ENCODE measurements at places on chromosomes 6 and 20.

DNA sequence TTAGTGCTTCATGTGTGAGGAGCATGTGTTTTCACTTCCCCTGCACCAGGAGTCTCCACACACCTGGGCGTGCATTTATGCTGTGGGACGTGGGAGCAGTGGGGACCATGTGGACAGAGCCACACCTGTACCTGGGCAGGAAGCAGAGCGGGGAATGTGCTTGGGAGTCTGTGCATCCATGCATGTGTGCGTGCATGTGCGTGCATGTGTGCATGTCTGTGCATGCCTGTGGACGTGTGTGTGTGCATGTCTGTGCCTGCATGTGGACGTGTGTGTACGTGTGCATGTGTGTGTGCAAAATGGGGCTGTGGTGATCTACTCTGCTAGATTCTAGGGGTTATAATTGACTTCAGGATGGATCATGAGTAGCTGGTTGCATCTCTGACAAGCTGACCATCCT, 224.0 kb upstream of the GMDS start:
- DNase-seq, result no peak

- DNase-seq, result peak; percentile 81
These were observed 129.4 kb downstream of the TRIM27 start for GRCh38 chr6:28794175-28795002.

GRCh38 chr6:21992178-21992967, 304.5 kb downstream of the PRL start:
- DNase-seq, result peak; percentile 93

- DNase-seq, result peak; percentile 75
These were observed 35.8 kb downstream of the BTBD9 start for GRCh38 chr6:38603966-38604365.

GRCh38 chr20:63974402-63975200, 4.8 kb downstream of the SAMD10 start:
- no peak for DNase-seq

DNA sequence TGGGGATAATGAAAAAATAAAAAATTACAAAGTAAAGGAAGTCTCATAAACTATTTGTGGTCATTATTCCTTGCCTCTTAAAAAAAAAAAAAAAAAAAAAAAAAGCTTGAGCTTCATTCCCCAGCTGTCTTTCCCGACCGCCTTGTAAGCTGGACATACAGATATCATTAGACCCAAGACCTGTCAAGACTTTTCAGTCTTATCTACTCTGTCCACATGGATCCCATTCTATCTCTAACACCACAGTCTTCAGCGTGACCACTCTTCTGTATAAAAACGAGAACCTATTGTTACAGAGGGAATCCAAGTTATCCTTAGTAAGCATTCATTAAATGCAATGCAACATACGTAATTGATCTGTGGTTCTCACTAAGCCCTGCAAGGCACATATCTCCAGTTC, 423.5 kb downstream of the MEI4 start:
- DNase-seq, result no peak

DNA sequence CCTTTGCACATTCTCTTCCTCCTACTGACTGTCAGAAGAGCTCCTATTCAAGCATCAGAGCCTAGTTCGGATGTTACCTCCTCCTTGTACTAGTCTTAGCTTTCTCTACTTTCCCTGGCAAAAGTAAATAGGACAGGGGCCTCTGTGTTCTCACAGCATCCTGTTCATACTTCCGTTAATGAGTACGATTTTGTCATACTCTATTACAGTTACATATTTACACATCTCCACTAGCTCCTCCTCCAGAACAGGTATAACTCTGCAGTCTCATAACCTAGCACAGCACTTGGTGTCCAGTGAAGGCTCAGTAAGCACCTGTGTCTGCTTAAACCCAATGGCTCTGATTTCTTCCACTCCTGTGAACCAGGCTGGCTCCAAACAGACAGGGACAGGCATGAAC, 7.0 kb downstream of the ELMO2 start:
- DNase-seq, result no peak

GRCh38 chr6:154488802-154489437, 21.6 kb downstream of the CNKSR3 start:
- DNase-seq, result peak; percentile 44

DNA sequence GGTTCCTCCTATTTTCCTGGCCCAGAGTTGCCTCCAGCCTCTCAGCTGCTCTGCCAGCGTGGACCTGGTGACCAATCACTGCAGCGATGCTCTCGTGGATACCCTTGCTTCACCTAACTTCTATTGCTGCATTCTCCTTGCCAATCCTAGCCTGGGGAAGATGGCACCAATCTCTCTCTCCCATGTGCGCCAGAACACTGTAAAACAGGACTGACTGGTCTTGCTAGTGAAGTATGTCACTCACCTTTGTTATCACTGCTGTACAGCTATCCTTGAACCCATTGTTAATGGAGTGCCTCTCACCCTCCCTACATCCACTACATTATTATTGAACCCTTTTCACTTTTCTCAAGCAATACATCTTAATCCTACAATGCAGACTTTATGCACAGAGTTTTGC, 80.1 kb downstream of the LYRM4 start:
- no peak for DNase-seq

GRCh38 chr6:140071601-140072062, 697.2 kb upstream of the CITED2 start:
- DNase-seq, result peak; percentile 94

GRCh38 chr6:132209351-132209750, 191.9 kb downstream of the MOXD1 start:
- peak; percentile 36 for DNase-seq

DNA sequence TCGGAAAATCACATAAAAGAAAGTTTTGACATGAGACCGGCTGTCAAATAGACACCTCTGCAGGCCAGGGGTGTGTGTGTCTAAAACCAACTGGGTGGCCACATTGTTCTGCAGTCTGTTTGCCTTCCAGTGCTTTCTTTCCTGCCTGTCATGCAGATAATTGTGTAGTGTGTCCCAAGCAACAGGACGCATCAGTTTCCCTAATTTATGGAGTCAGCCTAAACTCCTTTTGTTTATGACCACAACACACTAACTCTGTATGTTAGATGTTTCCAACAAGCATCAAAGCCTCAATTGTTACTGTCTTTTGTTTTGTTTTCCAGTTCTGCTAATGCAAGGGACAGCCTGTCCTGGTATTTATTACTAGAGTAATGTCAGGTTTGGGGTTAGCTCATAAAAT, 205.7 kb downstream of the ATXN1 start:
- DNase-seq, result no peak

- DNase-seq, result no peak
These were observed 5.1 kb downstream of the PABPC1L start for GRCh38 chr20:44914924-44915323.

DNA sequence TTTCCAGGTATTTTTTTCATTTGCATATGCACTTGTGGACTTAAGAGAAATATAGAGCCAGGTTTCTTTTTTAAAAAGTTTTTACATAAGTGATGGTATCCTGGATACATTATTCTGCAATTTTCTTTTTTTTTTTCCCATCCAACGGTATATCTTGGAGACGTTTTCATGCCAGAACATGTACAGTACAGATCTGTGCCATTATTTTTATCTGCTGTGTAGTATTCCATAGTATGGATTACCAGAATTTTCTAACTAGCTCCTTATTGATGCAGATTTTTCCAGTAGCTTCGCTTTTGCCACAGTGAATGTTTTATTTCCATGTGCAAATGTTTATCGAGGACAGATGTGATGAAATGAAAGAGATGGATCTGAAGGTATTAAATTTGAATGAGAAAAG, 34.1 kb downstream of the PPP1R16B start:
- DNase-seq, result no peak

DNA sequence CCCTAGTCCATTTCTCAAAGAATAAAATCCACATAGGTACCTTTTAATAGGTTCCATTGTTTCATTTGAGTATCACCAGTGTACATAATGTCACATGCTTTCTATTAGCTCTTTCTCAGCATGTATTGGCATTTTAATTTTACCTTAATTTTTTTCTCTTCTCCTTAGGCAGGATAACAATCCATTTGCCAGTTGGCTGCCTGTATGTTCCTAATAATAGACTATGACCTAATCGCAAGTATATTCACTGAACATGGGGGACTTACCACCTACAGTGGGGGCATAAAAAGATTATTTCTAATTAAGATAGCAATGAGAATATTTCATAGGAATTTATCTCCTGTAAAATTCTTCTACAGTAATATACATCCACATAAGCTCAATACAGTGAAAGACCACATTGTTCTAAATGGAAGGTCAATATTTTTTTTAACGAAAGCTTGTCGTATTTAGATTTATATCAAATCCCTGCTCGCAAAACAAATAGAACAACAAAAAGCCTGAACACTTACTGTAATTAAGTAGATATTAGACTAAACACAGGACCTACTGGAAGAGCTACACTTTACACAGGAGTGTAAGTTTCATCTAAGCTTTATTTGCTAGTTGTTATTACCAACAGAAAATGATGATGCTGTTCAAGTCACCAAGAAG, 76.4 kb downstream of the OGFRL1 start:
- DNase-seq, result no peak

DNA sequence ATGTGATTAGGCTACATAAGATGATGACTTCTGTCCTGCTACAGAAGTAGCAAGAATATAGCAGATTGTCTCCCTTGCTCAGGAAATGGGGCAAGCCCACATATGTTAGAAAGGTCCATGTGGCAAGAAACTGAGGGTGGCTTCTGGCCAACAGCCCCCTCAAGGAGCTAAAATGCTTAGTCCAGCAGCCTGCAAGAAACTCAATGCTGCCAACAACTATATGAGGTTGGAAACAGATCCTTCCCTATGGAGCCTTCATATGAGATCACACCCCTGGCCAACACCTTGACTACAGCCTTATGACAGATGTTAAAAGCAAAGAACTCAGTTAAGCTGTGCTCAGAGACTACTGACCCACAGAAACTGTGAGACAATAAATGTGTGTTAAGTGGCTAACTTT, 22.1 kb downstream of the PTPRT start:
- no peak for DNase-seq

- no peak for DNase-seq
These were observed 1534.6 kb downstream of the GRIK2 start for GRCh38 chr6:102928109-102928508.

GRCh38 chr6:26379740-26380139, 3.2 kb upstream of the BTN2A2 start:
- no peak for DNase-seq

DNA sequence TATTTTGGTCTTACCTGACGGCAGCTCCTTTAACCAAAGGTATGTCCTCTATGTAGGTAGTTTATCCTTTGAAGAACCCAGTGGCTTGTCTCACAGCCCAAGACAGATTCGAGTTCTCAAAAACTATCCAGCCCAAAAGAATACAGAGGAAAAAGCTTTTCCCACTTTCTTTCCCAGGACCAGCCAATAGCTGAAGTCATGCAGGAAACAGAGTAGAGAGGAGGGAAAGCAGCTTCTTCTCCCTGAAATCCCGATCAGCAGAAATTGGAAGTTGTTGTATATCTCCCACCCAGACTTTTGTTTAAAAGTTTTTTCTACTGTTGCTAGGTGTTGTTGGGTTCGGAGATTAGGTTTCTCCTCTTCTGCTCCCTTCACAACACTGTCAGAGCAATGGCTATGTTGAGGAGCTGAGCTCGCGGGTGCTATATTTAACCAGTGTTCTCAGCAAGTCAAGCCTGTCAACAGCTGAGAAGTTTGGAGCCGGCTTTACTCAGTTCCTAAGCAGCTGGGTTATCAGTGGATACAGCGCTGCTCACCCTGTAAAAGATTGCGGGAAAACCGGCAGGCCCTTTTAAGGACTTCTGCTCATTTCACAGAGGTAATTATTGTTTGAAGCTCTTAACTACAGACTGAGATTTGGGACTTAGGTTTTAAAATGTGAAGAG, at the start of gene FILIP1:
Gene FILIP1, minus strand, starts transcription at position 401 of the 665 bp plus-strand sequence. CDS start 78,828 bp downstream, outside the sequence.
- DNase-seq, result peak; percentile 10

DNA sequence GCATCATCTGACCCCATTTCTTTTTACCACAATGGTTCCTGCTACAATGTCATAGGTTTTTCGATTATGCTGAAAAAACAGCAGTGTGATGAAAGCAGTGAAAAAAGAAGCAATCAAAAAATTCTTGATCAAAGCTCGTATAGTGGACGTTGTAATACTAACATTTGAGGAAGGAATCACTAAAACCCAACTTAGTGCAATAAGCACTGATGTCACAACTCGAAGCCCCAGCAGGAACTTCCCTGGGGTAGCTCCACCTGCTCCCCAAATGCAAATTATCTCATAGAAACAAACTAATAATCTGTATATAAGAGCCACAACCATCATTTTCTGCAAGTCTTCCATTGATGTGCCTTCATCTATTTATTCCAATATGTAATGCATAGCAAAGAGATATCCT, 285.6 kb upstream of the SGK1 start:
- DNase-seq, result no peak

DNA sequence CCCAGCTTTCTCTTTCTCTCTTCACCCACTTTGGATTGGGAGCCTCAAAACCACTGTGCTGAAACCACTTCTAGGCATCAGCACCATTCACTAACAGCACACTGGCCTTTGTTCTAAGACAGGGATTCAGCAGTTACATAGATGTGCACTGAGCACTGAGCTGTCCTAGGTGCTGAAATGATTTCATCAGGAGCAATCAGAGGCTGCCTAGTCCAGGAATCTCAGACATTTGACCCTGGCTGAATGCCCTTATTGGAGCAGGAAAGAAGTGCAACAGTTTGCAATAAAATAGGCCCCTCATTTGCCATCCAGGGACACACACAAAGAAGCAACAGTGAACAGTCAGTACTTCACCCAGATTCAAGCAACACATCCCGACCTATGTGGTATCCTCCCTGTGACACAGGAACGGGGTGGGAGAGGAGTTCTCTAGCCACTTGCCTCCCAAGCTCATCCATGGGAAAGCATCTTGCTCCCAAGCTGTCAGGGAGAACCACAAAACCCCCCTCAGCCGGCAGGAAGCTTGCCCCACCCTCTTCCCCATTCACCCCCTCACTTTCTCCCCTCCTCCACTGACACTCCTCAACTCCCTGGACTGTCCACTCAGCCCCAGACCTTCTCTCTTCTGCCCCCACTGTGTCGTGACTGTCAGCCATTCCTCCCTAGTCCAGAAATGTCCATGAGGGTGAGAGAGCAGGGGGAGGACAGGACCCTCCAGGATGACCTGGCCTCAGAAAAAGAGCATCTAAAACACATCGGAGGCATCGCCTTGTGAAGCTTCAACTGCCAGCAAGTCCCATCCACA, 304.4 kb downstream of the PREX1 start:
- DNase-seq, result peak; percentile 67

DNA sequence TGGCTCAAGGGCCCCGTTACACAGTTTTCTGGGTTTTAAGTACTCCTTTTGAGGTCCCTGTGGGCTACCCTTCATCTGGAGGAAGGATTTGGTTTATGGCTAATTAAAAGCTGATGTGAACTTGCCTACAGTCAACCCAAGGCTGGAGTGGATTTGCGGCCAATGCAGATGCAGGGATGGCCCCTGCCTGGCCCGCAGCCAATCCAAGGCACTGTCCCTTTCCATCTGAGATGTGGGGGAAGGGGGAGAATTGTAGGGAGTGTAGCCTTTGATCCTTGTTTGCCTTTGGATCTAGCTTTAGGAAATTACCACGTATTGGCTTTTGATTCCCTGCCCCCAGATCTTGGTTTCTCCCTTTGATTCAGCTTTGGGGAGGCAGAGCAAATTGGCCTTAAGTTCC, 128.0 kb upstream of the GGTLC1 start:
- DNase-seq, result no peak

- DNase-seq, result peak; percentile 77
These were observed 76.0 kb upstream of the TBC1D7 start for GRCh38 chr6:13404228-13404891.

- DNase-seq, result no peak
These were observed 9.4 kb downstream of the SULF2 start for GRCh38 chr20:47775841-47776240.

GRCh38 chr20:17878069-17878911, 90.3 kb downstream of the SNX5 start:
- no peak for DNase-seq
